ENCODE measurements at places on chromosomes 7 and 10.

DNA sequence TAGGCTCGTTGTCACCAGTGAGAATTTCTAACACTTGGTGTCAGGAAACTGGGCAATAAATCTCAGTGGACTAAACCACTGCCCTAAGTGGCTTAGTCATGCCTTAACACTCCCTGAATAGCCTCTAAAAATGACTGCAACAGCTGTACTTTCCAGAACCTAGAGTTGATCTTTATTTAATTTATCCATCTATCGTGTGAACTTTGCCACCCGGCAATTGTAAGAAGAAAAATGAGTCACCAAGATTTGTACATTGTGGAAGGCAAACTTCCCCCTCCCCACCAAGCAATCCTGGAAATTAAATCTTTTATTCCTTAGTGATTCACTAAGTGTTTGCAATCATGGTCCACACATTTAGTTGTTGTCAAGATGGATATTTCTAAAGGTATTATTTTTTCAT, 47.1 kb downstream of the NXPH1 start:
- DNase-seq, result peak; percentile 34

- peak; percentile 92 for DNase-seq
Observed at GRCh38 chr10:11823122-11823988, at the start of gene PROSER2. PROSER2 (plus strand) TSS chr10:11823356; CDS start chr10:11852078, 28,722 bp downstream.

DNA sequence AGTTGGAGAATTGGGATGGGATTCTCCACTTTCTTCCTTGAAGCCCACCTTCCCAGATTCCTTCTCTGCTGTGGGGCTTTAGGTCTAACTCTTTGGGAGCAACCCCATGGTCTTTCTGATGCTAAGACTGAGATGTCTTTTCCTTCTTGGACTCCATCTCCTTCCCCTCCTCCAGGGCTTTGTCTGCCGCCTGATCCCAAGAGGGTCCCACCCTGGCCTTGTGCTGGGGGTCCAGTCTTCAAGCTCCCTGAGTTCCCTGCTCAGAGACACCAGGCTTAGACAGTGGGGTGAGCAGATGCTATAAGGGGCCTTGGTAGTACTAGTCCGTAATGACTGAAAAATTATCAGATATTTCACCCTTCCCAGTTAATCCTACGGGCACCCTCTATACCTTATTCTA, 150.5 kb downstream of the PTPN20 start:
- DNase-seq, result no peak

DNA sequence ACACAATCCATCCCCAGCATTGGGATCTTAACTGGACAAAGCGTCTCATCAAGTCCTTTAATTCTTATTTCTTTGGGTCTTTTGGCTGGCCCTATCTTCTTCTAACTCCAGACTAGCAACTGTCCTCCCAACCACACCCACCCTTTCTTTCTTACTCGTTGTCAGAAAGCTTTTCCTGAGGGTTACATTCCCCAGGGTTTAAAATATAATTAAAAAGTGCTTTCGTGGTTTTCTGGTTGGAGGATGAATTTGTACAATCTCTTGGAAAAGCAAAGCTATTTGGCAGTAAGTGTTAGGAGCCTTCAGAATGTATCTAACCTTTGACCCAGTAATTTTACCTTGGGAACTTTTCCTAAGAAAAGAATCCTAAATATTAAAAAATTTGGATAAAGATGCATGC, 10.4 kb upstream of the ITGB8 start:
- no peak for DNase-seq

GRCh38 chr7:149321978-149322541, 60.1 kb downstream of the ZNF783 start:
- DNase-seq, result no peak

DNA sequence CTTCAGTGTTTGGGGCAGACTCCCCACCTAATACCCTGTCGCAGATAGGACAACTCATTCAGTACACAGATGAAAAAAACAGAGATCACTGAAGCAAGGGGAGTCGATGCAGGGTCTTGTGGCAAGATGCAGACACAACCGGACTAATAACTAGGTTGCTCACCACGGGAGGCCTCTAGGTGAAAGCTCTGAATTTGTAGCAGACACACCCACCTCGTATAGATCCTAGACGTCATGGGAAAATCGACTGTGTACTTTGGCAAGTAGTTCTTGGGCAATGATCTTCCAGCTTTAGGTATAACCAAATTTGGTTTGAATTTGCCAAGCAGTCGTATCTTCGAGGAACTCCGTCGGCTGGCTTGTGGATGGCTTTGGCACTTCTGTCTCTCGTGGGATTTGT, 88.1 kb downstream of the TCF7L2 start:
- no peak for DNase-seq

GRCh38 chr10:21445163-21445562, 80.3 kb downstream of the SKIDA1 start:
- no peak for DNase-seq

- no peak for DNase-seq
Observed at GRCh38 chr7:121515229-121515628, 119.1 kb upstream of the FAM3C start.

GRCh38 chr7:106018566-106019469, 55.8 kb downstream of the CDHR3 start:
- DNase-seq, result no peak

DNA sequence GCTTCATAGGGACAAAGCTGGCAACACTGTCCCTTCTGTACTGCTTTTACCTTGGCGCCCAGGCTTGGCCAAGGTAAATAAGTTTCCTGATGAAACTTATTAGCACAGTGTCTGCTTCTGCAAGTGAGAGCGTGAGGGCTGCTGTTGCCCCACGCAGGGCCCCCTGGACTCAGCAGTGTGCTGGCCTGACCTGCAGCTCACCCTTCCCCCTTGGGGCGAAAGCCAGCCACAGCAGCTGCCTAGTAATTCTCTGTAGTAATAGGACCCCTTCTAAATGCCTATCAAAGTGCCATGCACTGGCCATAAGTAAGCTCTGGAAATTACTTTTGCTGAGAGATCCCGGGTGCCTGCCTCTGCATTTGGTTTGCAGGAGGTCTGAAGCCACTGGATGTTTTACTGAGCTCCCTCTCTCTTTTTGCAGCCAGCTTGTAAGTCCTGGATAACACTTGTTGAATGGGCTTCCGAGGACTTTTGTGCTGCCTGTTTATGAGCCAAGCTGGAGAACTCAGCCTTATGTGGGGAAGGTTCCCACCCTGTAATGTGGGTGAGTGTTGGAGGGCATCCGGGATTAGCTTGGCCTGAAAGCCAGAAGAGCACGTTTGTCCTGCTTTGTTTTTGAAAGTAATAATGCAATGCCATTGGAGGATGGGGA, 293.9 kb downstream of the C7orf25 start:
- DNase-seq, result no peak

DNA sequence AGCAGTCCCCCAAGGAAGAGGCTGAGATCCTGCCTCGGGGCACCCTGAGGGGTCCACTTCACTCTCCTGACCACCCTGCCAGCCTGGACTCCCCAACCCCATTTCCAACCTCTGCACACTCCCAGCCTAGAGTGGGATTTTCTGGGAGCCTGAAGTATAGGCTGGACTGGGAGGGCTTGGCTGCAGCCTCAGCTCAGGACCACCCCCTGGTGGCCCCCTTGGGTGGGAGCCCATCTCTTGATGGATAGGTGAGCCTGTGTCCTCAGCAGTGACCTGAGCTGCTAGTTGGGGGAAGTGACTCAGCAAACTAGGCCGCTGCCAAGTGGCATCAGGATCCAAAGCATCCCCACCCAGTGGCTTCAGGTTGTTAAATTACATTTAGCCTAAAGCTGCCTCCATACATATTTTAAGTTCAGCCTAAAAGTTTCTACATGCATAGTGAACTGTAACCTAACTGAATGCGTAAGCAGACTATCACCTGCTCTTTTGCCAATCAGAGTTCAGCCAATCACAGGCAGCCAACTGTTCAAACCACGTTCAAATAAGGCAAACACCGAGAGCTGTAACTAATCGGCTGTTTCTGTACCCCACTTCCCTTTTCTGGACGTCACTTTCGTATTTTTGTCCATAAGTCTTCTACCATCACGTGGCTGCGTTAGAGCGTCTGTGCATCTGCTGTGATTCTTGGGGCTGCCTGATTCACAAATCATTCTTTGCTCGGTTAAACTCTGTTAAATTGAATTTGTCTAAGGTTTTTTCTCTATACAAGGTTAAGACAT, 144.0 kb downstream of the PLPP4 start:
- peak; percentile 50 for DNase-seq

DNA sequence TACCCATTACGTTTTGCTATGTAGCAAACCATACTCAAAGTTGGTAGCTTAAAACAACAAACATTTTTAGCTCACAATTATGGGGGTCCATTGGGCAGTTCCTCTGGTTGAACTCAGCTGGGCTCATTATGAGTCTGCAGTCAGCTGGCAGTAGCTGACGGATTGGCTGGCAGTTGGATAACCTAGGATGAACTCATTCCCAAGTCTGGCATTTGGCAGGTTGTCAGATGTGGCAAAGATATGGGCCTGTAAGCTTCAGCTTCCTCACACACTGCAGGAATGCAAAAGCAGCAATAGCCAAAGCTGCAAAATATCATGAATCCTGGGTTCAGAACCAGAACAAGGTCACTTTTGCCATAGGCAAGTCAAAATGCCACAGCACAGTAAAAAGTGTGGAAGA, 412.2 kb upstream of the SORCS1 start:
- no peak for DNase-seq

- no peak for DNase-seq
Observed at GRCh38 chr7:28228396-28228795, 47.8 kb upstream of the JAZF1 start.

All from suppressor macrophage treated with lipopolysaccharide for 1 hour (primary cell).